Epithelial cell of esophagus (primary cell): ENCODE measurements at places on chromosomes 4 and X.

- DNase-seq, result peak; percentile 87
These were observed 223.1 kb downstream of the KDR start for GRCh38 chr4:54902271-54902670.

- peak; percentile 93 for DNase-seq
These were observed 116.7 kb downstream of the KLHL8 start for GRCh38 chr4:87103691-87104187.

GRCh38 chrX:20527558-20528011 is 260.9 kb upstream of the RPS6KA3 start:
- peak; percentile 27 for DNase-seq

GRCh38 chr4:123159479-123159878 is 237.1 kb upstream of the NUDT6 start:
- no peak for DNase-seq

- DNase-seq, result peak; percentile 84
These were observed 1.5 kb downstream of the KLF8 start for GRCh38 chrX:56233682-56234081.
